ENCODE measurements at places on chromosomes 11 and 22.

- no peak for DNase-seq
Measured at GRCh38 chr22:45067731-45068130, 57.9 kb upstream of the PHF21B start.

- no peak for DNase-seq
Measured at GRCh38 chr11:117091753-117092477, 6.3 kb downstream of the SIK3 start.

DNA sequence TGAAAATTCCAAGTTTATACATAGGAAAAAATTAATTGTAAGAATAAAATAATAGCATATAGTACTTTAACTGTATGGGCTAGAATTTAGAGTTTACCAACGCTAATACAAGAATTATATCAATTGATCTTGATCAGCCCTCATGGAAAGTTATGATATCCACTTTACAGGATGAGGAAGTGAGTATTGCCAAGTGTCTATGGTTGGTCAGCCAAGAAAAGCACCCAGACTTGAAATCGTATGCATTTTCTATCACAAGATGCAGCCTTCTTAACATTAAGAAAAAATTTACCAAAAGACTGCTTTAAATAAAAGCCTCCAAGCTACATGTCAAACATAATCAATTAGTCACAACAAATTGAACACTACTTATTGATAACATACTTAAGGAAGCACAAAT is 53.0 kb downstream of the DDI1 start:
- DNase-seq, result no peak

- DNase-seq, result no peak
Measured at GRCh38 chr11:49424136-49424535, 215.7 kb upstream of the FOLH1 start.

GRCh38 chr11:11770296-11770695 is 71.5 kb upstream of the USP47 start:
- no peak for DNase-seq

- no peak for DNase-seq
Measured at GRCh38 chr22:32728291-32728690, 73.2 kb upstream of the TIMP3 start.

All from stimulated activated naive CD4-positive, alpha-beta T cell treated with Interleukin-2 at 50 U/mL for 16 hours (primary cell).